ENCODE measurements at places on chromosomes 2 and 18.

- DNase-seq, result no peak
Measured at GRCh38 chr18:63552581-63552980, 10.4 kb downstream of the SERPINB12 start.

DNA sequence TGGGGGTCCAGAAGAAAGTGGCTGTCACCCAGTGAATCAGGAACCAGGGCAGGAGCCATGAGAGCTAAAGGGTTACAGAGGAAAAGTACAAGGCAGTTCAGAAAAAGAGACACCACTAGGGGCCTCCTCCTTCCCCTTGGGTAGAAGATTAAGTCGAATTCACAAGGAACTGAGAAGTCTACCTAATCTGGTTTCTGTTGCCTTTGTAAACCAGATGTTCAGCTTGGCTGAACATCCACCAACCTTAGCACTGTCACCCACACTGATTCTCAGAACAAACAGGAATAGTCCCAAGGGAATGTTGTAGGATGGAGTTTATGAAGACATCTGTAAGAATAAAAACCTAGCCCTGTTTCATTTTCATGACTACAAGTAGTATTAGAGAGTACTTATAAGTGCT is 90.4 kb upstream of the NOSTRIN start:
- DNase-seq, result no peak

DNA sequence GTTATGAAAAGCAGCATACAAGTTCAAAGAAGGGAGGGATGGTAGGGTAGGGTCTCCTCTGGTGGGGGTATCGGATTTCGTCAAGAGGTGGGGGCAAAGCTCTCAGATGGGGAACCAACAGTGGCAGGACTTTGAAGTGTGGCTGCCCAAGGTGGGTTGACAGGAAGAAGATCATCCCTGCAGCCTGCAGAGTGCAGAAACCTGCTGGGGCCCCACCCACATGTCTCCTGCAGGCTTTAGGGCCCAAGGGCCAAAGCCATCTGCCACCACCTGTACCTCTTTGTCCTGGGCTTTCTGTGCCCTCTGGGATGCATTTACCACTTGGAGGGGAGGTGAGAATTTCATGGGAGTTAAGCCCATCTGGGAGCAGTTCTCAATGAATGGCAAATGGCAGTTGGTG is 42.7 kb downstream of the KCNF1 start:
- DNase-seq, result no peak

DNA sequence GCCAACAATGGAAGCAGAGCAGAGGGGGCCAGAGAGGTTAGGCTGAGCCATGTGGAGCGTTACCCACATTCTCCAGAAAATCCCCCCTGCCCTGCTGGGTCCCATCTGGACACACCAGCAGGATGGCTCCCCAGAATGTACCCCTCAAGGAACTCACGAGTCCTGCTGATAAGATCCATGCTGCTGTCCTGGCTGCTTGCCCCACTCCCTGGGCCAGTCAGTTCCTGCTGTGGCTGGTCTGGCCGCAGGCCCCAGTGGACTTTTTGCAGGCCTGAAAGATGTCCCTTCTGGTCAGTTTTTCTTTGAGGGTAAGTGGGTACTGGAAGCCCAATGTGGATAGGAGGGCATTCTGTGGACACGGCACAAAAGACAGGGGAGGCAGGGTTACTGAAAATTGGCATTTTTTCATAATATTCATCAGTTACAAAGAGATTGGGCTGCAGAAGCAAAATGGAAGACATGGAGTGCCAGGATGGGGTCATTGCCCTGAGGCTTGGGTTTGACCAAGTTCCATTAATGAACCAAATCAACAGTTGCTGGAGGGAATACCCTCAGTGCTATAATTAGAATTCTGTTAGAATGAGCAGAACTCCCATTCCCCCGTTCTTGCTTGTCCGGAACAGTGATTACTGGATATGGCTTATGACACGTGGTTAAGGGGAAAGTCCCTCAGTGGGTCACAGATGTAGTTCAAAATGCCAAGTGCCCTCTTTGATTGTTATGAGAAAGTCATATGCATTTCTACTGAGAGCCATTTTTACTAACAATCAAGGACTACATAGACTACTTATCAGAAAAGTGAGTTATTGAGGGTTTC is 38.7 kb downstream of the SLC4A5 start:
- DNase-seq, result no peak
